Cortex of kidney (tissue), 1 donor: ENCODE measurements at places on chromosomes 11 and 22.

DNA sequence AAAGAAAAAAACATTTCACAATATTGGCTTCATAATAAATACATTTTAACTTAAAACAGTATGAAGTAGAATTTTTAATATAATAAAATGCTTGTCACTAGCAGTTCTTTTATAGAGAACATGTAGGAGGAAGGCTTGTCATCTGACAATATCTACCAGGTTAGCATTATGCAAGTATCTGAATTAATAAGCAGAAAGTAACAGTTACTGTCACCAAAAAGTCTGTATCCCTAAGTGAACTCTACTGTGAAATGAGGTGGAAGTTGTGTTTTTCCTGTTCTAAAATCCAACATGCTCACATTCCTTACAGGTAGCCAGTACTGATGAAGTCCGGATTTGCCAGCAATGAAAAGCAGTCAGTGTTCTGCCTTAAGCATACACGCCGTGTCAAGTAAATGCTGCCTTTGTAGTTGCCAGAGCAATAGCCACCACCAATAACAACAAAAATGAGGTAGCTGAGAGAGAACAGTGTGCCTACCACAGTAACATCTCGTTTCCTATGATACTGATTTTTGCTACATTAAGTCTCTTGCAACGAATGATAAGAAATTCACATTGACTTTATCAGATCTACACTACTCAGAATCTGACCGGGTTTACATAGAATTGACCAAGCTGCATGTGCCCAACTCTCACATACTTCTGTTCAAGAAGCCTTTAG, 95.5 kb downstream of the SIK3 start:
- DNase-seq = no peak

DNA sequence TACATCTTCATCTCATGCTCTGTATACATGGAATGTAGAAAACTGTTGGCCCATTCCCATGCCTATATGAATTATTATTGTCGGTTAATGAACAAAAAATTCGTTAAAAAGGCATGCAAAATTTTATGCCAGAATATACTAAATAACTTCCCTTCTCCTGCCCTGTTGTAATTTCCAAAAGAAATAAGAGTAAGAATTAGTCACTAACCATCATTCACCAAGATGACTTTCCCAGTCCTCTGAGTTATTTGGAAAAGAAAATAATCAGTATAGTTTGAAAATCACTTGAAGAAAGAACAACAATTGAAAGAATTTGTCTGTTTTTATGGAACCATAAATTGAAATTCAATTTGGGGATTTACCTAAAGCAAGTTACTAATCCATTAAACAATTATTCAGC, 1149.1 kb upstream of the RAG2 start:
- DNase-seq = no peak

DNA sequence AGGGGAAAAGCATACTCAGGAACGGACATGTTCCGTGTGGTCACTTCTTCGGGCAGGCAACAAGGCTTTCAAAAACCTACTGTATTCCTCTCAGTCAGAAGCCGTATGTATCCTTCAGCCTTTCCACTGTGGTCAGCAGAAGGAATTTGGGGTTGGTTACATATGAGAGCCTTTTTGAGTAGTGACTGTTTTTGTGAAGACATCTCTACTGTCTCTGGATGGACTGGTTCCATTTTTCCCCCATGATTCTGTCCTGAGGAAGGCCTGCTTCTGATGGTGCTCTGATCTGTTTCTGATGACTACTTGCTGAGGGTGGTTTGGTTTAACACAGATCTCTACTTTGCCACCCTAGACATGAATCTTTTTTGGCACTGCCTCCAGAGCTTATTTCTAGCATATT, 63.7 kb upstream of the HORMAD2 start:
- DNase-seq = no peak

GRCh38 chr11:32426192-32426591, 9.1 kb downstream of the WT1 start:
- DNase-seq = no peak

GRCh38 chr11:82233201-82233600, 500.5 kb downstream of the FAM181B start:
- no peak for DNase-seq

GRCh38 chr11:65911682-65912568, 6.9 kb downstream of the C11orf68 start:
- DNase-seq = no peak

DNA sequence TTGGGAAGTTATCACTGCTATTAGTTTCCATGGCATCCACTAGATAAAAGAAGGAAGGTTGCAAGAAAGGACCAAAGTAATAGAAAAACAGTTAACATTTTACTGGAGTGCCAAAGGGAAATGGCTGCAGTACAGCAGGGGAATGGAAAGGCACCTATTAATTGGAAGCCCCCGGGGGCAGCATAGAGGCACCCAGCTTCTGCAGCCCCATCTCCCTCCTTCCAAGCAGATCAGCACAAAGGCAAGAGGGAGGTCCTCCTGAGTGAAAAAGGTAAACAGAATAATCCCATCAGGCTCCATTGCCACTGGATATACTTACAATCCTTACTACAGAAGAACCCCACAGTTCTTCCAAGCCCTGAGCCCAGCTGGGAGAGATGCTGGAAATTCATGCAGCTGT, 887.1 kb downstream of the DLG2 start:
- DNase-seq = no peak

DNA sequence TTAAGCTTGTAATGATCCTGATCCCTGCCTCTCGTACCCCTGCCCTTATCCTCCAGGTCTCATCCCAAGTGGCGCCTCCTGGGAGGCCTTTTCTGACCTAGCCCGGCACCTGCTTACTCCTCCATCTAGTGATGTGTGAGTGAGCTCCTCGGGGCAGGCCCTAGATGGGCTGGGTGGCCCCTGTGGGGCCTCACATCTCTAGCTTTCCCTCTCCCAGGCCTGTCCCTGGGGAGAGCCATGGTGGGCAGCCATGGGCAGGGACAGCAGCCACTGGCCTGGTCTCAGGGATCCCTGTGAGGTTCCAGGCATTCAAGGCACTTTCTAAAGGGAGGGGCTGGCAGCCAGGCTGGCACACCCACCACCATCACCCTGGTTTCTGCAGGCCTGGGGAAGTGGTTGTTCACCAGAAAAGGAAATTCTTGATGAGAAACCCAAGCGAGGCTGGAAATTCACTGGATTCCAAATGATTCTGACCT, 27.9 kb downstream of the GNAZ start:
- DNase-seq = no peak

- no peak for DNase-seq
These were observed 11.3 kb downstream of the TMEM218 start for GRCh38 chr11:125100136-125100535.

DNA sequence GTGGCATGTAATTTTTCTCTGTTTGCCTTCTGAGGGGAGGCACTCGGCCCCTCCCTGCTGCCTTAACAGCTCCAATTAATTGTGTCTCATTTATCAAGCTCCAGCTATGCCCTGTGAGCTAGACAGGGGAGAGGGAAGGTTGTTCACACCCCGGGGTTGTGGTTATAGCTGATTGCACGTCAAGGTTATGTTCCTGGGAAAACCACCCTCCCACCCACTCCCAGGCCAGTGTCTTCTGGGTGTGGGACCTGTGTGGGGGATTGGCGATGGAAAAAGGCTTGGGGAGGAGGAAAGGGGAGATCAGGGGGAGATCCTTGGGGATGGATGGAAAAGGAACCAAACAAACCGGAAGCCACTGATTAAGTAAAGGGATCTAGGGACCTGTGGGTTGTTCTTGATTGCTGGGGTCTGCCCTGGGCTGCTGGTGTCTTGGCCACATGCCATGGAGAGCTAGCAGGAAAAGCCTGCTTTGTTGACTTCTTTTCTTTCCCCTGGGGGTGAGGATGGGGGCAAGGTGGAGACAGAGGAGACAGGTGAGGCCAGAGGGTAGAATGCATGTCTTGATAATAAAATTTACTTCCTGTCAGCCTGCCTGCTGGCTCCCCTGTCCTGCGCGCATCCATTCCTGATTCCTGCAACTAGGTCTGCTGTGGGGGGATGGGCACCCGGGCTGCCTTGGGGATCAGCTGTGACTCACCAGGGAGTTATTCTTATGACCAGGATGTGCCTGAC, 13.5 kb upstream of the SORL1-AS1 start:
- DNase-seq = no peak

DNA sequence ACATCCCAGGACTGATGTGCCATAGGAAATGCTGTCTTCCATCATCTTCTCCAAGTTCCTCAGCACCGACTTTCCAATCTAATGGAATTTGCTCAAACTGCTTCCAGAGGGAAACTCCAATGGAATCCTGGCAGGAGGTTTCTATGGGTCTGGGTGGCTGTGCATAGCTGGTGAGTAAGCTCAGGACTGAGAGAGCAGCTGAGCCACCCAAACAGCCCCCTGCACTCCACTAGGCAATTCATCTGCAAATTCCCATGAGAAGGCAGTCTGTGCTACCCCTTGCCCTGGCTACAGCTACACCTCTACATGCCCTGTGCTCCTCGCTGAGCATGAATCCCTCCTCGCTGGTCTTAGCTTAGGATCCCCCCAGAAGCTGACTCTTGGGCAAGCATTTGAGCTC, 127.9 kb upstream of the CSNK2A3 start:
- no peak for DNase-seq

- DNase-seq = no peak
These were observed 497.1 kb downstream of the BRD1 start for GRCh38 chr22:49330421-49331222.

- no peak for DNase-seq
These were observed 121.5 kb upstream of the B3GAT1 start for GRCh38 chr11:134533511-134533910.

- no peak for DNase-seq
These were observed 53.7 kb downstream of the RDX start for GRCh38 chr11:110242746-110243145.

DNA sequence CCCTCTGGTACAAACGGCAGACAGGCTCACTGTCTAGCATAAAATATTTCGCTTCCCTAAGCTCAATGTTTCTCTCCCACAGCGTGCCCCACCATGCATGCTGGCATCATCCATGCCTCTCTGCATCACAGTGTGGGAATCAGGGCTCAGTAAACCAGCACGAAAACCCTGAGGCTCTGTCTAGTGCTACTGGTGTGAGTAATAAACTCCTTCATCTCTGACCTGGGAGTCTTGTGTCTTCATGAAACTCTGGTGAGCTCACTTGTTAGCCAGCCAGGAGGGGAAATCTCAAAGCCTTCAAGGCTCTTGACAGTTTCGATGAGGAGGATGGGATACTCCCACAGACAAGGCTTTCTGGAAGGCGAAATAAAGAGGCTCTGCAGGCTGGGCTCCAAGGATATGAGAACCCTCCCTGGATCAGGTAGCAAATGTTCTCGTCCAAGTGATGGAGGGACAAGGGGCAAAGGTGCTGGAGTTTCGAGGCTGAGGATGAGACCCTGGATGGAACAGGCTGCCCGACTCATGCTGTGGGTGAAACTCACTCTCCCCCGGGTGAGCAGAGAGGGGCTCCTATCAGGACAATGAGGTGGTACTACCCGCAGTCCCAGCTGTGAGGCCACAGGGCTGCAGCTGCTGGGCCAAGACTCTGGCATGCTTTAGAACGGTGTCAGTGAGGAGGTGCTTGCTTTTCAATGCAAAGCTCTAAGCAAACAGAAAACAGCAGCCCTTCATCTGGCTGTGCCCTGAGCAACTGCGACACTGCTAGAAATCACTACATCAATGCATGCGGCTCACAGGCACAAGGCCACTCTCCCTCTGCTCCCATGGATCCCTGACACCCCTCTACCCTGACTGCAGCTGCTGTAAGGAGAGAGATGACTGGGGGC, 69.3 kb downstream of the SHANK2 start:
- DNase-seq = no peak

- DNase-seq = no peak
These were observed 7.3 kb downstream of the TMPRSS13 start for GRCh38 chr11:117921893-117922292.

GRCh38 chr11:117313091-117313490, 3.0 kb downstream of the BACE1 start:
- no peak for DNase-seq

DNA sequence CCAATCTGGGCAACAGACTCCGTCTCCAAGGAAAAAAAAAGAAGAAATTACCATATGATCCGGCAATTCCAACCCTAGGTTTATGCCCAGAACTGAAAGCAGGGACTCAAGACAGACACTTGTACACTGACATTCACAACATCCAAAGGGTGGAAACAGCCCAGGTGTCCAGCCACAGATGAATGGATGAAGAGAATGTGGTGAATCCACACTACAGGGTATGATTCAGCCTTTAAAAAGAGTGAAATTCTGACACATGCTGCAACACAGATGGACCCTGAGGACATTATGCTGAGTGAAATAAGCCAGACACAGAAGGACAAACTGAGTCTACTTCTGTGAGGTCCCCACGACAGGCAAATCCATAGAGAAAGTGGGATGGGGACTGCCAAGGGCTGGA, 43.9 kb downstream of the SGSM3 start:
- no peak for DNase-seq
